ENCODE measurements at places on chromosomes 12 and 14.

DNA sequence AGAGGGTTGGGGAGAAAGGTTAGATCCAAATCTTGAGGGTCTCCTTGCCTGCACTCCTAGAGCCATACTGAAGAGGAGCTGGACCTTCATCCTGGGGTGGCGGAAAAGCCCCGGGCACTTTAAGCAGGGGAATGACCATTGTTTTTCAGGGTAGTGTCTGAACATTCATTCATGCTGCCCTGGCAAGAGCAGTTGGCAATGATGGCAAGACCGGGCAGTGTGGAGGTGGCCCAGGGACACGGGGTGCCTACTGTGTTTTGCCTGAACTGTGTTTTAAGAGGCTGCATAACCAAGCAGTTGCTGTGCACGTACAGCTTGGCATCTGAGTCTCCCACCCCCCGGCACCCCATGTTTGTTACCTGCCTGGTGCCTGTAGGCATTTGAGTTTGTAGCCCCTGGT is 14.7 kb downstream of the TPCN1 start:
- DNase-seq = no peak

GRCh38 chr12:6662602-6662905 is 365 bp downstream of the ING4 start:
- DNase-seq = peak; percentile 75

GRCh38 chr12:120692524-120693033 is 5.6 kb downstream of the MLEC start:
- no peak for DNase-seq

GRCh38 chr12:53867216-53868012 is 71.2 kb upstream of the HOXC13 start:
- DNase-seq = no peak

DNA sequence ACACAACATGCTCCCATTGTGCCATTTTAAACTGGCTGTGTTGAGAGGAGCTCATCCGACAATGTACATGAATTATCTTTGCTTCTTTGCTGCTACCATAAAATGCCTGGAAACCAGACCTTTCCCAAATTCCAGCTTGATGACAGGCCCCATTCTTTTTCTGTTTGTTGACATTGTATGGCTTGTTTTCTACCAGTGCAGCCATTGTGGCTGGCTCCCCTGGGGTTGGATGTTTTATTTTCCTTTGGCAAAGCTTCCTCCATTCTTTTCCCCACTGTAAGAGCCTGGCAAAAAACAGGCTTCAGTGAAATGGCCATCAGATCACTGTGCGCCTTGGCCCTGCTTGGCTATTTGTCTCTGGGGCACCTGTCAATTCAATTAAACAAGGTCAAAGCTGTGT is 532.5 kb downstream of the VRK1 start:
- DNase-seq = no peak

DNA sequence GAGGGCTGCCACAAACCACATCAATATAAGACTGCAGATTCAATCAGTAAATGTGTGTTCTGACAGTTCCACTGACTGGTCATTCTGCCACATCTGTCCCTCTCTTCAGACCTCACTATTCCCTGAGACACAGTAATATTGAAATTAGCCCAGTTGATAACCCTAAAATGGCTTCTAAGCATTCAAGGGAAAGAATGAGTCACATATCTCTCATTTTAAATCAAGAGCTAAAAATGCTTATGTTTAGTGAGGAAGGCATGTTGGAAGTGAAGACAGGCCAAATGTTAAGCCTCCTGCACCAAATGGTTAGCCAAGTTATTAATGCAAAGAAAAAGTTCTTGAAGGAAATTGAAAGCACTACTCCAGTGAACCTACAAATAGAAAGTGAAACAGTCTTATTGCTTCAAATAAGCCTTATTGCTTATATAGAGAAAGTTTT is 24.5 kb upstream of the KIF21A start:
- no peak for DNase-seq

GRCh38 chr14:60723116-60723906 is 840 bp downstream of the SIX4 start:
- DNase-seq = peak; percentile 51

DNA sequence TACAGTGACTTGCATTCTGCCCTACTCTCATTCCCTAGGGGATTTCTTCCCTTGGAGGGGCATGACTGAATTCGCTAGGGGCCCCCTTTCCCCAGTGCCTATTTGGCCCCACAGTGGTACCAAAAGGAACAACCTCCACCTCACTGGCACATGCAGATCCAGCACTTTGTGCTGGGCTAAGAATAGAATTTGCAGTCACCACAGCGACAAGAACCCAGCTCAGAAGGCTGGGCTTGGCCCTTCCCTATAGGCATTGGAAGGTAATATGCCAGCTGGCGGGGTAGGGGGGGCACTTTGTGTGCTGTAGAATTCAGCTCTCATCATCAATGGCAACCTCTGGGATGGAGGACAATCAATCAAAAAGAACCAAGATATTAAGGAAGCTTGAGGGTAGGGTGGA is 13.9 kb downstream of the BAZ2A start:
- no peak for DNase-seq

- DNase-seq = no peak
Observed at GRCh38 chr12:117038023-117038680, 61.1 kb downstream of the TESC start.

- DNase-seq = no peak
Observed at GRCh38 chr14:41925409-41925808, 318.7 kb downstream of the LRFN5 start.

DNA sequence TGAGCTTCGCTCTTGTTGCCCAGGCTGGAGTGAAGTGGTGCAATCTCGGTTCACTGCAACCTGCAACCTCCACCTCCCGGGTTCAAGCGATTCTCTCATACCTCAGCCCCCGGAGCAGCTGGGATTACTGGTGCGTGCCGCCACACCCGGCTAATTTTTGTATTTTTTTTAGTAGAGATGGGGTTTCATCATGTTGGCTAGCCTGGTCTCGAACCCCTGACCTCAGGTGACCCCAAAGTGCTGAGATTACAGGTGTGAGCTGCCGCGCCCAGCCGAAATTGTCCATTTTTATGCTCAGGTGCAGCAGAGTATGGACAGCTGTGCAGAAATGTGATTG is 19.2 kb upstream of the CYP46A1 start:
- DNase-seq = no peak

DNA sequence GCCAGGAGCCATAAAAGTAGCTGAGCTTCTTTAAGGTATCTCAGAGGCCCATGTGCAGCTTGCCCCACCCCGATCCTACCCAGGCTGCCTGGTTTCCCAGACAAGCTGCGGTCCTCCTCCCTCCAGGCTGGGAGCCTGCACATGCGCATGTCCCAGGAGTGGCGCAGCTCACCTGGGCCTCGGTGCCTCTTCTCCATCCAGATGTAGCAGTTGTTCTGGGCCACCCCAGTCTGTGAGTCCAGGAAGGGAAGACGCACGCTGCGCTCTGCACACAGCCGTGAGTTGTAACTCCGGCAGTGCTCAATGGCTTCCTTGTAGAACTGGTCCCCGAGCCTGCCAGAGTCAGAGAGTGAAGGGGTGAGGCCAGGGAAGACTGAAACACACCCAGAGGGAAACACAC is 122.3 kb downstream of the DPF3 start:
- no peak for DNase-seq

DNA sequence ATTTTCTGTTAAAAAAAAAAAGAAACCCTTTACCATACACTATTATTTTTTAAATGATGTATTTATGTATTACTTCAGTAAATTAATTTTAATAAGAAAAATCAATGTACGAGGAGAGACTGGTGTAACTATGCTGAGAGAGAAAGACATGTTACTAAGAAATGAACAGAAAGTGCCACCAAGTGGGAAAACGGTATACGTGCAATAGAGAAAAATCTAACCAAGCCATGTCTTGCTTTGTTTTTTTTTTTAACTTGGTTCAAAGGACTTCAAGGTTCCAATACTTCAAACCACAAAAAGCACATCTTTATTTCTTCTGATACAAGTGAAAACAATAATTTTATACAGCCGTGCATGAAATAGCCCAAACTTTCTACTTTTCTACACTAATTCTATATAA is 22.9 kb downstream of the NDUFA12 start:
- DNase-seq = no peak

DNA sequence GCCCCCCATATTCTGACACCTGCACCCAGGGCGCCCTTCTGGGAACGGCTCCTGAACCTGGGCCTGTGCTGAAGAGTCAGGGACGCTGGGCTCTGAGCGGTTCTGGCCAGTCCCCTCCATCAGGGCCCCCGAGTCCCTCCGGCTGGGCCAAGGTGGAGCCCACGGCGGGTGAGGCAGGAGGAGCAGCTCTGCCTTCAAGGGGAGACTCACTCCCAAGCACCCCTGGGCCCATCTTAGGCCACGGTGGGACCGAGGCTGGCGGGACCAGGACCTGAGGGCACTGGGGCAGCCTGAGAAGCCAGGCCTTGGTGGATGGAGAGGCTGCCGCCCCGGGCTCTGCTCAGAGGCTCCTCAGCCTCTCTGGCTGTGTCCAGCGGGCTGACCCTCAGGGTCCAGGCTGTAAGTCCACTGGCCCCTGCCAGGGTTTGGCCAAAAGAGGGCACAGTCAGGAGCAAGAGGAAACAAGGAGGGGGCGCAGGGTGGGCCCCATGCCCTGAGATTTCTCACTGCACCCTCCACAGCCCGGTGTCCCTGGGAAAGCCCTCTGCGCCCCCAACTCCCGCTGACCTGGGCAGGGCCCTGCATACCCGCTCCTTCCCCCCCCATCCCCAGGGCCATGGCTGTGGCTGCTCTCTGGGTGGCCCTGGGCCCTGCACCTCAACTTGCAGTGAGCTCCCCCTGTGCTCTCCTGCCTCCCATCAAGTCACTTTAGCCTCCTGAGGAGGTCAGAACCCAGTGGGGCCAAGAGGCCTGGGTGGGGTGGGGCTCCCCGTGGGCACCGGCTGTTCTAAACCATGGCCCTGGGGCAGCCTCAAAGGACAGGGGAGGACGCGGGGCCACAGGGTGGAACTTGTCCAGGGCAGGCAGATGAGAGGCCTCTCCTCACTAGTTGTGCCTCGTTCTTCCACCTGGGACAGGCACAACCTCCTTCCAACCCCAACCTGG is 266.4 kb upstream of the SFSWAP start:
- no peak for DNase-seq

GRCh38 chr12:93058280-93058679 is 129.2 kb upstream of the EEA1 start:
- no peak for DNase-seq

Data from HuH-7.5 (cell line).